ENCODE measurements at places on chromosomes 5 and 9.

DNA sequence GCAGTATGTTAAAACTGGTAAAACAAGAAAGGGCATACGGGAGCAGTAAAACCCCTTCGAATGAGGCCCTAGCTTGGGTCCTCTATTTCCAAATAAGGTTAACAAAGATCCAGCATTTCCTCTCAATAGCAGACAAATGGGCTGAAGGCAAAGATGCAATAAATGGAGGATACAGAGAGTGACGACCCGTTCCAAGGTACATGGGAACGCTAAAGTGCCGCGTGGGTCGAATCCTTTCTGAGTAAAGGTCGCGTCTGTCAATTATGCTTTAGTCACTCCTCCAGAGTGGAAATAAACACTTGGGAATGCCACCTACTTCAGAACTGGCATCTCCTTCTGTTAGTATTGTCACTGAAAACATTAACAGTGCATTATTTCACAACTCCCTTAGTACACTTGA is 24.7 kb downstream of the ARL15 start:
- no peak for DNase-seq

DNA sequence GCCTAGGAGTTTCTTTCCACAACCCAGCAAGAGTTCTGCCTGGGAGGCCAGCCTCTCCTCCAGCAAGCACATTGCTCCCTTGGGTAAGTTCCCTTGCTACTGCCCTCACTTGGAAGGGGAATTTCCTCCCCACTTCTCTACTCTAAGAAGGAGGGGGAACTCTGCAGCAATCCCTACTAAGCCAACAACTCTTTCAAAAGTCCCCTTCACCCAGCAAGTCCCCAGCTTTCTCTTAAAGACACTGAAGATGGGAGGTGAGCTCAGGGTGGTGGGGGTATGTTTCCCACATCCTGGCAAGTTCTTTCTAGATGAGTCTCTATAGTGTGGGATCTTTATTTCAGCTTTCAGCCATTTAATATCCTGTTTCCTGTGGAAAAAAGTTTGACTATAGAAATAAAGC is 49.0 kb downstream of the PDE8B start:
- DNase-seq = no peak

- DNase-seq = no peak
These were observed 64.0 kb upstream of the SYNPO start for GRCh38 chr5:150576449-150576949.

GRCh38 chr9:8880060-8880459 is 1080.5 kb upstream of the DMAC1 start:
- no peak for DNase-seq

DNA sequence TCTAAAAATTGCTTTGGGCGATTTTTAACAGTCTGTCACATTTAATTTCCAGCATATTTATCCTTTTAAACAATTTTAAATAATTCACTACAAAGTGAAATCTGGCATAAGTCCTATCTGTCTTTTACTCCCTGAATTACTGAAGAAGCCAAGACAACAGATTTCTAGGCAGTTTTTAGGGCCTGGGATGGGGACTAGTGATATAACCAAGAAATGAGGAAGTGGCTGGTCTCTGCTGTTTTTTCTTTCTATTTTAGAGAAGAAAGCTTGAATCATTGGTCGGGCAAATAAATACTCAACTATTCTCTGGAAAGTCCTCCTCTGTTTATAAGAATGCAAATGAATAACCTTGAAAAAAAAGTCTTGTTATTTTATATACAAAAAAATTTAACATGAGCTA is 79.7 kb upstream of the SSBP2 start:
- DNase-seq = no peak

DNA sequence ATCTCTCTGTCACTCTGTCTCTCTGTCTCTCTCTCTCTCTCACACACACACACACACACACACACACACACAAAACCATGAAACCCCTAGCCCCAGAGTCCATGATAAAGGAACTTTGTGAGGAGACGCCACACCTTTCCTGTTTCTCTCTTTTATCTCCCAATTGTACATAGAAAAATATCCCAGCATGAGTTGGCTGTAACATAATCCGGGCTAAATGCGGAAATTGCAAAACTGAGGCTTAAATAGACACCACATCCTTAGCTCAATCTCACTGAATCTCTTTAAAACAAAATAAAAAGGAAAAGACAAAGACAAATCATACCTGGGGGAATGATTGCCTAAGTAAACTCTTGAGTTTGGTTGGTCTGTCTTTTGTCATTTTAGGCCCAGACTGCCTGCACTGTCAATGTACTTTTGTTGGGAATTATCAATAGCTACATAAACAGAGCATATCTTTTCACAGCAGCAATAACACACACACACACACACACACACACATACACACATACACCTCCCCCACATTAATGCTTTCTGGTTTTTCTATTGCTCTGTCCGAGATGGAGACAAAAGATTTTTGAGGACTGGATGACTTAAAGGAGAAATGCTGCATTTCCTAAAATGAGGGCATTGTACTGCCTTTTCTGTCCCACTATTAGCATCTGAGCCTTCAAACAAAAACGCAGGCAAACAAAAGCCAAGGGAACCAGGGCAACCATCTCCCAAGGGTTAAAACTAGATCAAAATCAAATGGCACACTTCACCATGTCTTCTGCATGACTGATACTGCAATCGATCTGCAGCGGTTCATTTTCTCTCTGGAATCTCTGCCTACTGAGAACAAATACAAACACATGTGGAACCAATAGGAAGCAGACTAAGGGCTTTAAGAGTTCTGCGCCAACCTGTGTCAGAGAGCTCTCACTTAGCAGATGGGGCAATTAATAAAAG is 321.5 kb downstream of the NFIB start:
- no peak for DNase-seq

DNA sequence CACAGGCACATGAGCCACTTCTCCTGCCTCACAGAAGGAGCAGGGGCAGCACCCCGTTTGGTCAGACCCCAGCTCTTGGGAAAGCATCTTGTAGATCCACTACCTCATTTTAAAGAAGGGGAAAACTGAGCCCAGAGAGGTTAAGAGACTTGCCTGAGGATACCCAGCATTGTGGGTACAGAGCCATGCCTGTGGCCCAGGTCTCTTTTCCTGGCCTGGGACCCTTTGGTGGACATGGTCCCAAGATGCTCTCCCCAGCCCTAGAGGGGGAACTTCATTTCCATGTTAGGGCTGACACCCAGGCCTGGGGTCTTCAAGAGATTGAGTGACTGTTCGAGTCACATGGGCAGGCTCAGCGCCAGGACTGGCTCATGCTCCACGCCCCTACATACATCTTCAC is 64.2 kb downstream of the NEK6 start:
- no peak for DNase-seq

GRCh38 chr5:67293226-67293625 is 96.6 kb upstream of the CD180 start:
- no peak for DNase-seq

DNA sequence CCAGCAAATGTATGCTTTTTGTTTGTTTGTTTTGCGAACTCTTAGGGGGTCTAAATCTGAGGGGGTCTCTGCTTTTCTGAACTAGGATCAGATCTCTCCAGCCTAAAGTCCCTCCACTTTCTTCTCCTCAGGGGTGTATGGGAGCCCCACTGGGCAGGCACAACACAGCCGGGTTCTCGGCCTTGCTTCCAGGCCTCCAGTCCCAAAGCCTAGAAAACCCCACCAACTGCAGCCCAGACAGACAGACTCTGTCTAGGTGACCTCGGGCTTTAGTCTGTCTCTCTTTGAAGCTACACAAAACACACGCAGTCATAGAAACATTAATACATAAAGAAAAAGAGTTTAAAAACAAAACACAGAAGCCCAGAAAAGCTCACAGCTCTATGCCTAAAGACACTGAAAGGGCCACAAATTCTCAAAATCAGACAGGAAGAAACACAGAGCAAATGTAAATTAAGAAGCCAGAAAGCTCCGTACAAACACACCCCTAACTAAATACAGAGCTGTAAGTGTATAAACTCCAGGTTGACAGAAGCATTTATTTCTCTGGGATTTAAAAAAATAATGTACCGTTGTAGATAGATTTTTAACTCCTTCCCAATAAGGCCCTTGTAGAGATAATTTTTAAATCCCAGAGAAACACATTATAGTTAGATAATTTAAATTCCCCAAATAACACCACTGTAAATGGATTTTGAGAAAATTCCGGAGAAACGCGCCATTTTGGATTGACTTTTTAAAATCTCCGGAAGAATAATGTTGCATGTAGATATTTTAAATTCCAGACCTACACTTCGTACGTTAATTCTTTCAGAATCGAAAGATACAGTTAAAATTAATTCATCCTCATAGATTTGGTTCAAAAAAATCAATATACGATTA is 2.0 kb downstream of the PITX1 start:
- no peak for DNase-seq

GRCh38 chr5:71828291-71829040 is 109.4 kb downstream of the CARTPT start:
- DNase-seq = no peak

- no peak for DNase-seq
These were observed 929 bp upstream of the PLPP6 start for GRCh38 chr9:4661165-4661564.

DNA sequence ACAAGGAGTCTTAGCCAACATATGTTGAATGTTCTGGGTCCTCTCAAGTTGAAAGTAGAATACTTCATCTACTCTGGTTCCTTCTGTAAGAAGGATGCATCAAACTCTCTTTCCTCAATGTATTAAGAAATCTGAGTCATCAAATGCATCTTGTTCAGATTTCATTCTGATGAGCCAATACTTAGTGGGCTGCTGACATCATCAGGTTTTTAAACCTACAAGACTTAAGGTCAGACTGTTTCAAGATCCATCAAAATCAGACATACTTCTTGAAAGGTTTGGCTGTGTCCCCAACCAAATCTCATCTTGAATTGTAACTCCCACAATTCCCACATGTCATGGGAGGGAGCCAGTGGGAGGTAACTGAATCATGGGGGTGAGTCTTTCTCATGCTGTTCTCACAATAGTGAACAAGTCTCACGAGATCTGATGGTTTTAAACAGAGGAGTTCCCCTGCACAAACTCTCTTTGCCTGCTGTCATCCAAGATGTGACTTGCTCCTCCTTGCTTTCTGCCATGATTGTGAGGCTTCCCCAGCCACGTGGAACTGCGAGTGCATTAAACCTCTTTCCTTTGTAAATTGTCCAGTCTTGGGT is 168.8 kb downstream of the RAPGEF6 start:
- no peak for DNase-seq

DNA sequence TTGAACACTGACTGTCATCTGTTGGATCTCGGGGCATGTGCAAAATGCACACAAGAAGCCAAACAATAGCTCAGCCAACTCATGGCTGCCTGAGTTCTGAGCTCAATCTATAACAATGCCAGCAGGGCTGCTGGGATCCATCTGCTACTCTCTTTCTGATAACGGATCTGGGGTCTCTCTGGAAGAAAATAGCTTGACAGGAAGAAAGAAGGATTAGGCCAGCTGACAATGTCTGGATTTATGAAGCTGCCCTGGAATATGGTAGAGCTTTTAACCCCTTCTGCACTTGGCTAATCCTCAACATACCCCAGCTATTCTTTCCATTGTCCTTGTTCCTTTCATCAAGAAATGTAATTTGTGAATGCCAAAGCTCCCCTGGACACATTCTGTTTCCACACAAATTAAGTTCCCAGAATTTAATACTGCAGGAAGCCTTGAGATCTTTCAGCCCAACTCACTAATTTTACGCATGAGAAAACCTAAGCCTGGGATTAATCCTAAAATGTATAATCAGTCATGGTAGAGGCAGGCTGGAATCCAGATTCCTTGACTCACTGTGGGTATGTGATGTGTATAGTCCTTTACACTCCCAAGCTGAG is 62.7 kb upstream of the PCA3 start:
- DNase-seq = no peak

- no peak for DNase-seq
These were observed 53.0 kb downstream of the ACTBL2 start for GRCh38 chr5:57429513-57430120.

DNA sequence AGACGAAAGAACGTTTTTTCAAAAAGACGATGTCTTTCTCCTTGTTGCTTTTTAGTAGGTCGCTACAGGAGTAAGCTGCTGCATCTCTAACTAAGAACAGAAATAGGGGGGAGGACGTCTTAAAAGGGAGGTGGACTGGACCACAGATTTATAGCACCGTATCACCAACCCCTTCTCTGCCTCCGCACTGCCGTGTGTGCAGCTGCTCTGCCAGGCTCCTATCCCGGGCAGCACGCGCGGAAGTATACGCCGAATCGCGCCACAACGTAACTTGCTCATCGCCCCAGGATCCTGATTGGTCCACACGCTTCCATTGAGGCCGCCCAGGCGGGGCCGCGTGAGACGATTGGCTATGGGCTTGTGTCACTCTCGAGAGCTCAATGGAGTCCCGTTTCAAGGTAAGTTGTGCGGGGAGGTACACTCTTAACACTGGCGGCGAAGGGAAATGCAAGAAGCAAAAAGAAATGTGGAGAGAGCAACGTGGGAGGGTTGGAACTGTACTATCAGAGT is at the start of gene ELAVL2:
TSS of gene ELAVL2 (minus strand) at position 121 of the 510 bp plus-strand sequence. CDS start 64,006 bp downstream, outside the sequence.
- peak; percentile 13 for DNase-seq

GRCh38 chr9:69925452-69925851 is 104.8 kb downstream of the CFAP95 start:
- no peak for DNase-seq

DNA sequence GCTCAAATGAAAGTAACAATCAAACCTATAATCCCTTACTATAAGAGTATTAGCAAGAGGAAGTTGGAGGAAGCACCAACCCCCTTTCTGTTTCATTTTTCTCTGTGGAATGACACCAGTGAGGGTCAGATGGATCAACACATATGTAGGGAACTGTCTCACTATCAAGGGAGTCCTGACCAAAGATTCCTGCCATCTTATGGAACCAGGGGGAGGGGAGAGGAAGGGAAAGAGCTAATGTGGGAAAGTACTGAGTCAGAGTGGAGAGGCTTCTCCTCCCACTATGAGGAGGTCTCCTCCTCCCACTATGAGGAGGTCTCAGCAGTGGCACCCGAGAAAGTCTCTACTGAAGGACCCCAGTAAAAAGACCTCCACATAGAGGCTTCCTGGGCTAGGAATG is 73.3 kb upstream of the PCSK1 start:
- no peak for DNase-seq

- no peak for DNase-seq
These were observed 5.5 kb downstream of the SEPTIN8 start for GRCh38 chr5:132771503-132771998.

DNA sequence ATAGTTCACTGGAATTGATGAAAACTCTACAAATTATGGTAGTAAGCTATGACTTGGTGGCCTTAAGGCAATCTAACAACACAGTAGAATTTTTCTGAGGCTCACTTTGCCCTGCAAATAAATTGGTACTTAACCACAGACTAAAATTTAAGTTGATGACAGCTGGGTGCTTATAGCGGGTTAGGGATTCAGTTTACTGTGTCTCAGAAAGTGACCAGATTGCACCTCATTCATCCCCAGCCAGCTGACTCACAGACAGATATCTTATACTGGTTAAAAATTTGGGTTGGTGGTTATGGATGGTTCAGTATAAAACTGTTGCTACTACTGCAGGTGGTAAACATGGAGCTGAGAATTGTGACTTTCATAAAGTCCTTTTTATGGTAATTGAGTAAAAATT is 2.8 kb downstream of the CKS2 start:
- no peak for DNase-seq

DNA sequence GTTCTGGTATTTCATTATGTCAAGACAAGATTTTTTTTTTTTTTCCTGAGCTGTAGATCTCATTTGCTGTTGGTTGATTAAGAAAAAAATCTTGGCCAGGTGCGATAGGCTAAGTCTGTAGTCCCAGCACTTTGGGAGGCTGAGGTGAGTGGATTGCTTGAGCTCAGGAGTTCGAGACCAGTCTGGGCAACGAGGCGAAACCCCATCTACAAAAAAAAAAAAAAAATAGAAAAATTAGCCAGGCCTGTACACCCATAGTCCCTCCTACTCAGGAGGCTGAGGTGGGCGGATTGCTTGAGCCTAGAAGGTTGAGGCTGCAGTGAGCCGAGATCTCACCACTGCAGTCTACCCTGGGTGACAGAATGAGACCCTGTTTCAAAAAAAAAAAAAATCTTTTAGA is 12.2 kb downstream of the CDC42SE2 start:
- DNase-seq = no peak

All from stimulated activated CD4-positive, alpha-beta T cell treated with anti-CD3 and anti-CD28 coated beads, Interleukin-12 subunit alpha, Interleukin-12 subunit beta, amount 100 ng/mL, for 48 hours (primary cell).